Hepatocyte (in vitro differentiated cells): ENCODE measurements at places on chromosomes 7 and 10.

GRCh38 chr10:96794836-96795733 is 37.0 kb upstream of the LCOR start:
- peak; percentile 25 for DNase-seq

DNA sequence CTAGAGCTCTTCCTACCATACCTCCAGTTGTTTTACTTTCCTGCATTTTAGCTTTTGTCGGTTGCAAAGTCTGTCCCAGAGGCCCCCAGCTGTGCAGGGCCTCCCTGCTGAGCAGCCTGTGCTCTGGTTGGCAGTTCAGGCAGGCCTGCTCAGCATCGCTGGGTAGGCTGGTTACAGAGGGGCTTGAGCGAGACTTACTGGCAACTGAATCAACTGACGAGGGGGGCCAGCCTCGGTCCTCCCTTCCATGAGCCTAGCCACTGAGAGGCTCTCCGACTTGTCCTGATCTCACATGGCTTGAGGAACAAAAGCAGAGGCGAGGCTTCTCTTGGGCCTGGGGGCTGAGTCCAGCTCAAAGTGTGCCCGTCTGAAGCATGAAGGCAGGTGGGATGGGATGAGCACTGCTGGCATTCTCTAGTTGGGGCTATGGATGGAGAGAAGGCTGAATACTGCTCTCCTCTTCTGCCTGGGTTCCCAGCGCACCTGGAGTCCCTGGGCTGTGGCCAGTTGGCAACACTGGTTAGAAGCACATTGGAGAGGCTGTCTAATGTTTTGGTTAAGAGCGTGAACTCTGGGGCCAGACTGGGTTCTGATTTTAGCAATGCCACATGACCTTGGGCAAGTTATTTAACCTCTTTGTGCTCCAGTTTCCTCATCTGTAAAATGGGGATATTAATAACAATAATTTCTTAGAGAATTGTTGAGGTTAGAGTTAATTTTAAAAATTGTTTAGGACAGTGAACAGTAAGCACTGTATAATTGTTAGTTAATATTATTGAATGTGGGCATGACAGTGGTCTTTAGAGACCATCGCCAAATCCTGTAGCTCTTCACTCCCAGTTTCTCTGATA is 6.9 kb upstream of the SFRP5 start:
- DNase-seq, result no peak

GRCh38 chr10:117532003-117532385 is 10.6 kb upstream of the EMX2 start:
- no peak for DNase-seq

DNA sequence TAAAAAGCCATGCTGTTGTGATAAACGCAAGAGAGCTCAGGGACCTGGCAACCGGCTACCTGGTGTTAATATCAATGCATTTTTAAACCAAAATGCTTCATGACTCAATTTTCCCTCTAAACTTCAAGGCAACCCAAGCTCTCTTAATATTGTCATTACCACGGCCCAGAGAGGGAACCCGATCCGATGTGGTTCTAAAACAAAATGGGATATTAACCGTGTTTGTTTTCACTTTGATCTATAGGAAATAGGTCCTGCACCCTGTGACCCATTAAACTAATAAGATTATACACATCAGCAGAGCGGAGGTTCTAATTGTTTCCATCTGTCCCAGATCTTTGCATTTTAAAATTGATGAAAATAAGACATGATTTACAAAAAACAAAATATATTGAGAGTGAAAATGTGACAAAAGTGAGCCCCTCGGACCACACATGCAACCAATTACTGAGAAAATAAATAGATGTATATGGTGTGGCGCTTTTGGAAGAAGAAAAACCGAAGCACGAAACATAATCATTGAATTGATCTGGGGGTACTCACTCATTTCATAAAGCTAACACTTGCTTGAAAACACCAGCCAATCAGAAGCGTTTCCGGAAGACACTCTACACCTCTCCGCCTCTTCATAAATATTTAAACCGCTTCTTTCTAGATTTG is 290.3 kb upstream of the NFE2L3 start:
- DNase-seq, result no peak
